ENCODE measurements at places on chromosomes 5 and 9.

GRCh38 chr5:10445352-10445751 is 3.7 kb downstream of the ROPN1L start:
- DNase-seq, result peak; percentile 40

DNA sequence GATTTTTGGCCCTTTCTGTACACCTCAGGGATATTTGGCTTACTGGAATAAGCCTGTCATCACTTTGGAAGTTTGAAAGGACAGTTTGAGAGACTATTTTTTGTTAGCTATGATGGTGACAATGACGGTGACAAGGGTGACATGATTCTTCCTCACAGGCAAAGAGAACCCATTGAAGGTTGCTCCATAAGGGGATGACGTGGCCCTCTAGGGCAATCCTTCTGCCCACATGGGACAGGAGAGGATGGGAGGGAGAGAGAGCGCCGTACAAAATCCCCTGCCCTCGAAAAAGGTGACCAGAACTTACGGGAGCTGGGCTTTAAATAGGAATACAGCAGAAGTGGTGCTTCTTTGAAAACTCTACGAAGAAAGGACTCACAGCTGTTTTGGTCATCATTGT is 22.6 kb downstream of the HRH2 start:
- no peak for DNase-seq

DNA sequence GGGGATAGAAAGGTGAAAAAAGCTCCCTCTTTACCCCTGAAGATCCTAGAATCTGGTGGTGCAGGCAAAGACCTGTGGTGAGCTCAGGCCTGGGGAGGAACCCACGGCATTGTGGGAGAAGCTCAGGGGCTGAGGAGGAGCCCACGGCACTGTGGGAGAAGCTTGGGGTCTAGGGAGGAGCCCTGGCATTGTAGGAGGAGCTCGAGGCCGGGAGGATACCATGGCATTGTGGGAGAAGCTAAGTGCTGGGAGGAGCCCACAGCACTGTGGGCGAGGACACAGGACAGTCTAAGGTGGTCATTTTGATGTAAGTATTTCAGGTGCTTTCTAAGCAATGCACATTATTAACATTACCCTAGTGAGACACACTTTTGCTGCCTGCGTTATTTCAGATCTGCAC is 179.7 kb downstream of the HSD17B3 start:
- DNase-seq, result no peak

- no peak for DNase-seq
These were observed 5.5 kb upstream of the COL27A1 start for GRCh38 chr9:114149765-114150340.

Data from osteocyte (in vitro differentiated cells).